ENCODE measurements at places on chromosomes 13 and 19. TPM values are rescaled to one million over a fixed set of nuclear protein-coding genes. Genes with fewer than 3 reads are reported as not detected.
A peak's percentile ranks its signal among the peaks of the same experiment; 100 is the strongest.

The DAND5 gene
- total RNA-seq, result not detected

The IFNL1 gene
- total RNA-seq, result not detected

The ARHGEF18 gene
- 23.5 TPM for total RNA-seq

The OR7D2 gene
- not detected for total RNA-seq

The APOC1 gene
- total RNA-seq, result 77.6 TPM

The ZNF69 gene
- 2.3 TPM for total RNA-seq

The LILRB5 gene
- total RNA-seq, result 0.18 TPM

The FFAR1 gene
- 0.19 TPM for total RNA-seq

- no peak for ATAC-seq
Measured at GRCh38 chr13:30857636-30858035, 48.4 kb upstream of the MEDAG start.

DNA sequence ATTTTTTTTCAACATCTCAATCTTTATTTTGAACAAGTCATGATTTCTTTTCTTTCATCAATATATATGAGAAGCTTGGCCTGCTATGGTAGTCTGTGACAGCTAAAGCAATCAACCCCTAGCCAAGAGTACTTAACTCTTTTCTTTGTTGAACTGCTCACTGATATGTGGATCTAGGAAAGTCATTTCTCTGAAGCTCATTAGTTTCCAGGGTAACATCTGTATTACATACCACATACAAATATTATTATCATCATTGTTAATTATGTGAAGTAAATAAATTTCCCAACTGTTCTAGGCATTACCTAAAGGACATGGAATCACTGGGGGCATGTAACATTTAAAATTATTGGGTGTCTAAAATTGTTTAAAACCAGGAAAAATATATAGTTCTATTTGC is 267.3 kb downstream of the DCT start:
- ATAC-seq, result no peak

DNA sequence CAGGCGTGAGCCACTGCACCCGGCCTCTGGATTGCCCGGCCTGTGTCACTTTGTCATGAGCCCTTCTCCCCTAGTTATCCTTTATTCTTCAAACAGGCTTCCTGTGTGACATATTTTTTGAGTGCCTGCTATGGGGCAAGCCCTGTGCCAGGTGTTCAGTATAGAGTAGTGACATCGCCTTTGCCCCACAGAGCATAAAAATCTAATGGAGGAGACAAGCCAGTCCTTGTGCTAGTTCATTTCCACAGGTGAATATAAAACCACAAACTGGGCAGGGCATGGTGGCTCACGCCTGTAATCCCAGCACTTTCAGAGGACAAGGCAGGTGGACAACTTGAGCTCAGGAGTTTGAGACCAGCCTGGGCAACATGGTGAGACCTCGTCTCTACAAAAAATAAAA is 43.2 kb downstream of the BBC3 start:
- no peak for ATAC-seq

- no peak for ATAC-seq
Measured at GRCh38 chr13:104143760-104144416, 1077.7 kb upstream of the SLC10A2 start.

DNA sequence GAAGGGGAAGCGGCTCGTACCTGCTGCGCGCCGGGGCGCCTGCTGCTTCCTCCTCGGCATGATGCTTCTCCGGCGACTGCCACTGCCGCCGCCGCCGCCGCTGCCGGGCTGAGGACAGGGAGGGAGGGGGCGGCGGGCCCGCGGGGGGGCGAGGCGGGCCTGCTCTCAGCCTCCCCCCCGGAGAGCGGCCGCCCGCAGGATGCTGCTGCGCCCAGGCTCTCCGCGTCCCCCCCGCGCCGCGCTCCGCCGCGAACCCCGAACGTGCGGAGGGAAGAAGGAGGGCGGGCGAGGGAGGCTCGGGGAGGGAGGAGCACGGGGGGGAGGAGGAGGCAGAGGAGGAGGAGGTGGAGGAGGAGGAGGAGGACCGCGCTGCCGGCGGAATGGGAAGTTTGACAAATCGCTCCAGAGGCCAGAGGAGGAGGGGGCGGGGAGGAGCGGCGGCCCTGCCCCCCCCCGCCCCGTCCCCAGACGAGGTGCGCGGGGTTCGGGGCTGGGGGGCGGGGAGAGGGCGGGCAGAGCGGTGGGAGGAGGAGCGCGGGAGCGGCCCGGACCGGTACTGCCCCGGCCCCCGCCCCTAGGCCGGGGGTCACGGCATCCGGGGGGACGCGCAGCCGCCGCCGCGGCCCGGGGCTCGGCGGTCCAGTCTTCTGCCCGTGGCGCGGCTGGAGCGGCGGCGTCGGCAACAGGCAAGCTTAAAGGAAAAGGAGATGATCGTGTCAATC is at the start of gene TSHZ3:
TSS of gene TSHZ3 (minus strand) at position 277 of the 722 bp plus-strand sequence. CDS start at position 60, 217 bp downstream.
- peak; percentile 58 for ATAC-seq

DNA sequence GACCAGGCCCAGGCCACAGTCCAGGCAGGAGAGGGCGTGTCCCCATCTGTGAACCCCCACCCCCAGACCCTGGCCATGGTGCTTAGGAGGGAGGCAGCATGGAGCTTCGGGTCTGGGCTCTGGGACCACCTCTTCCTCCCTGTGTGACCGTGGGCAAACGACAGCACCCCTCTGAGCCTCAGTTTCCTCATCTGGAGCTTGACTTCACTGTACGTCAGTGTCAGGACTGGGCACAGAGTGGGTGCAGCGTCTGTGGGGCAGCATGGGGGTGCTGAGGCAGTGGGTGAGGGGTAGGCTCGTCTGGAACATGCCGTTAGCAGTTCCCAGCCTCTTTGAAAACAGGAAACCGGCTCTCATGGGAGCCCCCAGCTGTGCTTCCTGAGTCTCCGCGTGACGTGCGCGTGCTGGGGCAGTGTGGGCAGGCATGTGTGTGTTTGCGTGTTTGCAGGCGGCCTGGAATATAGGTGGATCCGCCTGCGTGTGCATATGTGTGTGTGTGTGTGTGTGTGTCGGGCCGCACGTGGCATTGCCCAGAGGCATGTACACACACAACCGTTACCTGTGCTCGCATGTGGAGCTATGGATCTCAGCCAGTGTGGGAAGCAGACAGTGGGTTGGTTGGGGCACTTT is 15.8 kb downstream of the ARRDC2 start:
- no peak for ATAC-seq

- ATAC-seq, result no peak
Measured at GRCh38 chr13:101917475-101917810, 465.0 kb downstream of the ITGBL1 start.

DNA sequence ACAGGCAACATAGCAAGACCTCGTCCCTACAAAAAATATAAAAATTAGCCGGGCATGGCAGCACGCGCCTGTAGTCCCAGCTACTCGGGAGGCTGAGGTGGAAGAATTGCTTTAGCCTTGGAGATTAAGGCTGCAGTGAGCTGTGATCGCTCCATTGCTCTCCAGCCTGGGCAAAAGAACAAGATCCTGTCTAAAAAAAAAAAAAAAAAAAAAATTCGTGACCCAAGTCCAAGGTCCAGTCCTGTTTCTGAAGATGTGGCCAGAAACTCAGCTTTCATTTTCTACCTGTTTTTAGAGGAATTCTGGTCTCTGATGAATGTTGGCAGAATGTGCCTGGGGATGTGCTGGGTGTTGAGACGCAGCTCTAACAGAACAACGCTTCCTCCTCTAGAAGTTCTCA is 1.9 kb upstream of the PGPEP1 start:
- ATAC-seq, result no peak
